ENCODE measurements at places on chromosomes 11 and 22. TPM values are rescaled to one million over a fixed set of nuclear protein-coding genes. Genes with fewer than 3 reads are reported as not detected.

Gene MPPED2
- not detected for total RNA-seq

Gene CCDC81
- not detected for total RNA-seq

Gene PHETA2
- 15.7 TPM for total RNA-seq

Gene PPP1R14B
- 696 TPM for total RNA-seq

Gene ADAMTS8
- not detected for total RNA-seq

Gene WNT7B
- not detected for total RNA-seq

Gene AIFM3
- total RNA-seq = not detected

Gene PHLDA2
- 12.5 TPM for total RNA-seq

Gene SPDYC
- not detected for total RNA-seq

Gene TMEM25
- 14.1 TPM for total RNA-seq

Gene FAM227A
- 1.4 TPM for total RNA-seq

Gene ADAMTS15
- 0.92 TPM for total RNA-seq

Gene UBQLN3
- total RNA-seq = not detected
